ENCODE measurements at places on chromosomes 7 and 10.

DNA sequence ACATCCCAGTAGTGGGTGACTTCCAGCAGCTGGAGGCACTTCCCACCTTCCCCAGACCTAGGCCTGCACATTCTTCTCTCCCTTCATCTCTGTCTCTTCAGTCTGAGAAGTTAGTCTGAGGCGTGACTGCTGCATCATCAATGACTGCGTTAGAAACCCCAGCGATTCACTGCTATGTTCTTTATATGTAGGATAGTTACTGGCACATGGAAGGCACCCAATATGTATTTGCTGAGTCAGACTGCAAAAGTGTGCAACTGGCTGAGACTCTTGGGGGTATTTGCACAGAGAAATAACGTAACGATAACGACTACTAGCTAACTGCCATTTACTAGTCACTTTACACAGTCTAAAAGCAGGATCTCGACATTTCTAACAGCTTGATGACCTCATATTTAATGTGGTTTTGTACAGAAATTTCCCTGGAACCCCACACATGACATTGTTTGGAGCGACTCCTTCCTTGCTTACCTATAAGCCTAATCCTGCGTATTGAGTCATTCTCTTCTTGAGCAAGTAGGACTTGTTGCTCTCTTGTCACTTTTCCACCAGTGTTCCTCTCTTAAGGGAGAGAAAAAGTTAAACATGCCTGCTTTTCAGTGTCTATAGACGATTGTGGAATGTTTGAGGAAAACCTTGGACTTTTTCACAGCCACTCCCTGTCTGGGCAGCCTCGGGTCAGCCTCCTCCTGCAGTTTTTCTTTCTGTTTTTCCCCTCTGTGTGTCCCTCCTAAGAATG, 45.5 kb downstream of the THNSL1 start:
- DNase-seq: no peak

GRCh38 chr10:29470355-29470705, 164.4 kb downstream of the SVIL start:
- no peak for DNase-seq

DNA sequence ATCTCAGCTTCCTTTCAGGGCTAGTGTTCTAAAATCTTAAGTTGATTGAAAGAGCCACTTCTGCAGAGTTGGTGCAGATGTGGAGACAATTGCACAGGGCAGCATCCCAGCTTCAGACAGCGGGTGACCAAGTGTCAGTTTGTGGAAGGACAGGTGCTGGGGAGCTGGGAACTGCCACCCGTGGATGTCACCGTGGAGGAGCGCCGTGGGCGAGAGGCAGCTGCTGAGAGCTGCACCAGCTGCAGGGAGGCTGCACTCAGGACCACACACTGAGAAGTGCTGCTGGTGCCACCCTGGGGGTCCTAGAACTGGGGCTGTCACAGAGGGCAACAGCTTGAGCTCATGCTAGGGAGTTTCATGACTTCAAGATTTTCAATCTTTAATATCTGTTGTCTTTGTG, 543.0 kb upstream of the FZD8 start:
- no peak for DNase-seq

- no peak for DNase-seq
Measured at GRCh38 chr10:77741746-77742145, 104.1 kb upstream of the KCNMA1 start.

DNA sequence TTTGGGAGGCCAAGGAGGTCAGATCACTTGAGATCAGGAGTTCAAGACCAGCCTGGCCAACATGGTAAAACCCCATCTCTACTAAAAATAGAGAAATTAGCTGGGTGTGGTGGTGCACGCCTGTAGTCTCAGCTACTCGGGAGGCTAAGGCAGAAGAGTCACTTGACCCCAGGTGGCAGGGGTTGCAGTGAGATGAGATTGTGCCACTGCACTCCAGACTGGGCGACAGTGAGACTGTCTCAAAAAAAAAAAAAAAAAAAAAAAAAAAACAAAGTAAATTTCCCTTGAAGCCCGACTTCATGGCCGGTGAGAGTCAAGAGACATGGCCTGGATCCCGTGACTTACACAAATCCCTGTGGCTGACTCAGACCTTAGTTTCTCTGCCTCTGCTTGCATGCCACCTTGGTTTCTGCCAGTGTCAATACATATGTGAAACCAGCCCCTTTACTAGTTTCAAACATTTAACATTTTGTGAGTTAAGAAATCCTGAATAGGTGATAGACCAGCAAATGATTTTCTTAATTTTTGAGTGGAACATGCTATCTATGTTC, 62.8 kb downstream of the ZEB1 start:
- DNase-seq: no peak

DNA sequence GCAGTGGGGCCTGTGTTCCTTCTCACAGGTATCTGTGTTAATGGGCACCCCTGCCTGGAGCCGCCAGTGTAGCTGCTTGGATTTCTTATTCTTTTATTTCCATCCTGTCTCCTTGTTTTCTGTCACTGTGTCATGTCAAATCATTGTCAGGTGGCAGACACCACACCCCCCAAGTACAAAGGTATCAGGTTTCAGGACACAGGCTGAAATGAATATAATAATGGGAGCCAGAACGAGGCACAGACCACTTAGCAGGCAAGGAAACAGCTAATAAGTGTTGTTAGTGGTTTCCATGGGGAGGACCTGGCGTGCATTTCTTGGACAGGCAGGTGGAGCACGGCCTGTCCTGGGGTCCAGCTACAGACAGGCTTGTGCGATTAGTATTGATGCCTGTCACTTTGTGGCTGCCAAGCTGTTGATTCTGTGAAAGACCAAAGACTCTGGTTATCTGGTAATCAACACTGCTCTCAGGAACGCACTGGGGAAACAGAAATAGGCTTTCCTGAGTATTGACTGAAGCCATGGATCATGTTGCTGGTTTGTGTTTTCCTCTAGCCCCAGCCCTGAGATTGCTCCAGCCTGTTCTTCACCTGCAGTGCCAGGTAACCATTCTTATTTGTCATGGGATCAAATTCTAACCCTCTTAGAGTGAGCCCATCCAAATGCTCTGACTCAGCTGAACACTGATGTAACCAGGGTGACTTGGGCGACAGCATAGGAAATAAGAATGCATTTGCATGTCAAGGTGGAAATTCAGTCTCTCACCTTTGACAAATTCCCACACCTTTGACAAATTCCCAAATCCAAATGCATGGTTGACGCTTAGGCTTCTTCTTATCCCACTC, 1002.0 kb downstream of the LRMDA start:
- DNase-seq: no peak

GRCh38 chr10:91557651-91558111, 75.2 kb downstream of the PPP1R3C start:
- DNase-seq: no peak

DNA sequence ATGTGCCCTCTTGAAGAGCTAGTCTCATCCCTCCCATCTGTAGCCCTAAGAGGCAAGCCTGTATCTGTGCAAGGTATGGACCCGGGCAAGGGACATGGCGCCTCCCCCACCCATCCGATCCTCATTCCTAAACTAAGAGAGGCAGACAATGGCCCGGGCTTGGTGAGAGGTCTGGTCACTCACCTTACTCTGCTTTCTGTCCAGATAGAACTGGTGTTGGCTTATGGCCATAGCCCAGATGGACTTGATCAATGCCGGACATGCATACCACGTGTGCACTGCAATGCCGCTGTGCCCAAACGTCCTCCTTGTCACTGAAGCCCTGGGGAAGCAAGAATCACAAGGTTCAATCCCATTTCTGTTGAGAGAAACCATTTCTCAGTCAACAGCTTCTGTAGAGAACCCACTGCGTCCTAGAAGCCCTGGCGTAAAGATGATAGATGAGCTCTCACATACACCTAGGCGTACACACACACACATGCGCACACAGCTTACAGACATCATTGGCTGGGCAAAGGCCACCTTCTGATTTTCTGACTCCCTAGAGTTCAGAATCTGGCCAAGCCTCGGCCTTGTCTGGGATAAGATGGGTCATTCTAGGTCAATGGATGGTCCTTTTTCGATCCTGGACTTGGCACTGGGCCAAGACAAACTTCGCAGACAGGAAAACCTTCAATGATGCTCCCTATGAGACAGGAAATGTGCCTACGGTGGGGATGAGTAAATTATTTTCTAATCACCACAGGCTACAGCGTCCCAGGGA, 114.6 kb downstream of the PRPF18 start:
- no peak for DNase-seq

DNA sequence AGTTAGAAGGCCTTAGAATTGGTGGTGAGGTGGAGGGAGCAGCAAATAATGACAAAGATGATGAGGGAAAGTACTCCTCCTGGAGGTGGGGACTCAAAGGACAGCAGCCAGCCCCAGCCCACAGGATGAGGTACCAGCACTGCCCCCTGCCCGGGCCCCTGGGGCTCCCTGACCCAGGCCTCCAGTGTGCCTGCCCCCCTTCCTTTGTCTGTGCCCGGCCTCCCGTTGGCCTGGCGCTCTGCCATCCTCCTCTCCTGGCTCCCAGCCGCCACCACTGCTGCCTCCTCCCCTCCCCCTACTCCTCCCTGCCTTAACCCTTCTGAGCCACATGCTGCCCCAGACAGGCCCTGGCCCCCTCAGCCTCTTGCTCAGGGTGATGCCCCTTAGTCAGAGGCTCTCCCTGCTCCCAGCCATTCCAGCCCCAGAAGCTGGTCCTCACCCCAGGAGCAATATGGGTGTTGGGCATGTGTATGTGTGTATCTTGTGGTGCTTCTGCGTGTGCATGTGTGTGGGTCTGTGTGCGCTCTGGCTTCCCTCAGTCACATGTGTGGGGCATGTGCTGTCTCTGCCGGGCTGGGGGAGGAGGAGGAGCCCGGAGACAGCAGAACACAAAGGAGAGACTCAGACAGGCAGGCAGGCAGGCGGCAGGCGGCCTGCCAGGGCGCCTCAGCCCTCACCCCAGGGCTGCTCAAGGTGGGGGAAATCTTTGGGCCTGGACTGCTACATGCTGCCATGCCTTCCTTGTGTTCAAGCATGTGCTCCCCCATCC, 2.6 kb downstream of the LDB1 start:
- DNase-seq: peak; percentile 93

GRCh38 chr7:55131142-55131929, 112.5 kb downstream of the EGFR start:
- no peak for DNase-seq

DNA sequence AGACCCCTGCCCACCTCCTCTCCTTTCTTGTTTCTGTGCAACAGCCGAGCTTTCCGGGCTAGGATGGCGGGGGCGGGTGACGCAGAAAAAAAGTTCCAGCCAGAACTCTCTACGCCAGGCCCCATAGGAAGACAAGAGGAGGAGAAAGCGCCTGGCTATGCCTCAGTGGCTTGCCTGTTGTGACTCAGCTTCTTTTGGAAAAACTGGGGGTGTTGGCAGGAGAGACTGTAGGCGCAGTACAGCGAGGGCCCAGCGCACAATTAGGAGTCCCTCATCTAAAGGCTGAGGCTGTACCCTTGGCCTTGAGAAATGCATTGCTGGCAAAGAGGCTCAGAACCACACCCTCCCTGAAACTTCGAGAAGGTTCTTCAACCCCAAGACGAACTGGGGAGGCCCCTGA, 28.0 kb upstream of the KPNA7 start:
- DNase-seq: no peak

GRCh38 chr7:96527133-96527827, 182.4 kb downstream of the SEM1 start:
- DNase-seq: no peak

DNA sequence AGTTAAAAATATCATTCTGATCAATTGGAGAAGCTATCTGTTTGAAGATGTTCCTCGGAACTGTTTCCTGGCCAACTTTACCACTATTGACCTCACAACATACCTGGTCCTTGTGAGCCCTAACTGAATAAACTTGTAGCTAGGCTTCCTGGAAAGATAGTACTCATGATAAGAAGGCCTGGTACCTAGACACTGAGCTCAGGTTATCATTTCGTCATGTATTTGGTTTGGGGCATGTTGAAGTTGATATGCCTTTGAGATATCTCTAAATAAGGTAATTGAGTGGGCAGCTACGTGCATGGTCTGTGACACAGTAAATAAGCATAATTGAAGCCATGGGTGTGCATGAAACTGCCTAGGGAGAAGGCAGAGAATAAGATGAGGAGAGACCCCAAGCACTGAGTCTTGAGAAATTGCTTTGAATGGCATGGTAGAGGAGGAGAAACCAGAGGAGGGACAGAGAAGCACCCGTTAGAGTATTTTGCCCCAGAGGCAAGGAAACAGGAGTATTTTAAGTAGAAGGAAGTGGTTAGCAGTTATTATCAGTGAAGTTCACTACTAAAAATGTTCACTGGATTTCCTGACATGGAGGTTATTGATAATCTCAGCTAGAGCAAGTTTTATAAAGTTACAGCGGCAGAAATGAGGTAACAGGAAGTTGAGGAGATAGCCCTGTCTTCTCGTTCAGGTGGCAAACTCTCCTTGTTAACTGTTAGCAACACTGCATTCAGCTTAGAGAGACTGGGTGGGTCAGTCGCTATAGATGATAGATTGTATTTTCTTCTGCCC, 55.6 kb downstream of the CC2D2B start:
- peak; percentile 84 for DNase-seq

DNA sequence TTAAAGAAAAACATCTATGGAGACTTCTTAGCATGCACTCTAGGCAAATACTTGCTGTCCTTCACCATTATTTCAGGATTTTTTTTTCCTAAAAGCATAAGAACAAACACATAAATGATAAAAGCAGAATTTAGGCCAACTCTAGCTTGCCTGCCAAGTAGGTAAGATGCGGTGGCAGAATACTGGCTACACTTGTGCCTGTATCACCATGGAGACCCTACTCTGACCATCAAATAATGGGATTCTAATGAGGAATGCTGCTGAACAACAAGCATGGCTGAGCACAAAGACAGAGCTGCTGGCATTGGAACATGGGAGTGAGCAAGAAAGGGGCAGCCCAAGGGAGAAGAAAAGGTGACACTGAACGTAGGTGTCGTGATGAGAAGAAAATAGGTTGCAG, 18.5 kb upstream of the TAS2R40 start:
- no peak for DNase-seq

- no peak for DNase-seq
Measured at GRCh38 chr7:156157409-156158012, 345.2 kb upstream of the SHH start.

DNA sequence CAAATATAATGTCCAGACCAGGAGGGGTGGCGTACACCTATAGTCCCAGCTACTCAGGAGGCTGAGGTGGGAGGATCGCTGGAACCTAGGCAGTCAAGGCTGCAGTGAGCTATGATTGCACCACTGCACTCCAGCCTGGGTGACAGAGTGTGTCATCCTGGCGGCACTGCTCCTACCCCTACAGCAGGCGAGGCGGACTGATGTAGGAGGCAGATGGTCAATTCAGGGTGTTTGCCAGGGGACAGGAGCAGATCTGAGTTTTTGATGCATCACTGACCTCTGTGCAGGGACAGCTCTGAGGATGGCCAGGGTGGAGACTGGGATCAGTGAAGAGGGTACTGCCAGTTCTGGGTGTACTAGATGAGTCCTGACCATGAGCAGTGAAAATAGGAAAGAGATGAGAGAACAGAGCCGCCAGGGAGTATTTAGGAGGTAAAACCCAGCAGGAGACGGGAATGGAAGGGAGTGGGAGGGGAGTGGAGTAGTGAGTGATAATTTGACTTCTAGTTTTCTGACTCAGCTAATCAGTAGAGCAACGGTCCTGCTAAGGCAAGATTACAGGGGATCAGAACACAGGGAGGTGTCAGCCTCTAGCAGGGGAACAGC, 75.3 kb downstream of the HIP1 start:
- no peak for DNase-seq

- DNase-seq: no peak
Measured at GRCh38 chr10:14414901-14415300, 84.2 kb upstream of the FRMD4A start.
